ENCODE measurements at places on chromosomes 2 and 18.

GRCh38 chr18:28095631-28096030 lies 81.3 kb downstream of the CDH2 start:
- no peak for DNase-seq

DNA sequence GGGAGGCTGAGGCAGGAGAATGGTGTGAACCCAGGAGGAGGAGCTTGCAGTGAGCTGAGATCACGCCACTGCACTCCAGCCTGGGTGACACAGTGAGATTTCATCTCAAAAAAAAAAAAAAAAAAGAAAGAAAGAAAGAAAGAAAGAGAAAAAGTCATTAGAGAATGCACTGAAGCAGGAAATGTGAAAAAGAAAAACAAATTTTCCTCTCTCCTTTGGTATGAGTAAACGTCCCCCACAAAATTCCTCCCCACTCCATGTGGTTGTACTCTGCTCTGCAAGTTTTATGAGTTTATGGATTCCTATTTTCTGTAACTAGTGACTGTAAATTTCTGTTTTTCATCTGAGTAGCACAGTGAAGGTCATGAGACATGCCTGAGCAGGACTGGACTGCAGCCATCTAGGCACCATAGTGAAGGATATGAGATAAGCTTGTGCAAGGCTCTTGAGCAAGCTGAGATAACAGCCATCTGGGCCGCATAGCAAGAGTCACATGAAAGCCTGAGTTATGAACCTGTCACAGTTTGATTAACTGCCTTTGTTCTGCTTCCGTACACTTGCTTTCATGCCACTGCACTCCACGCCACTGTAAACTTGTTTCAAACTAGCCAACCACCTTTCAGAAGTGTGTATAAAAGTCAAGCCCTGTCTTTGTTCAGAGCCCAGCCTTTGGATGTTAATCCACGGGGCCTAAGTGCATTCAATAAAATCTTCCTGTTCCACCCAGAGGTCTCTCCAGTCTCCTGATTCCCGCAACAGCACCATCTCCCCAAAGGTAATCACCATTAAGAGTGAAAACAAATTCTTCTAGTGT lies 50.2 kb downstream of the SKA1 start:
- no peak for DNase-seq

DNA sequence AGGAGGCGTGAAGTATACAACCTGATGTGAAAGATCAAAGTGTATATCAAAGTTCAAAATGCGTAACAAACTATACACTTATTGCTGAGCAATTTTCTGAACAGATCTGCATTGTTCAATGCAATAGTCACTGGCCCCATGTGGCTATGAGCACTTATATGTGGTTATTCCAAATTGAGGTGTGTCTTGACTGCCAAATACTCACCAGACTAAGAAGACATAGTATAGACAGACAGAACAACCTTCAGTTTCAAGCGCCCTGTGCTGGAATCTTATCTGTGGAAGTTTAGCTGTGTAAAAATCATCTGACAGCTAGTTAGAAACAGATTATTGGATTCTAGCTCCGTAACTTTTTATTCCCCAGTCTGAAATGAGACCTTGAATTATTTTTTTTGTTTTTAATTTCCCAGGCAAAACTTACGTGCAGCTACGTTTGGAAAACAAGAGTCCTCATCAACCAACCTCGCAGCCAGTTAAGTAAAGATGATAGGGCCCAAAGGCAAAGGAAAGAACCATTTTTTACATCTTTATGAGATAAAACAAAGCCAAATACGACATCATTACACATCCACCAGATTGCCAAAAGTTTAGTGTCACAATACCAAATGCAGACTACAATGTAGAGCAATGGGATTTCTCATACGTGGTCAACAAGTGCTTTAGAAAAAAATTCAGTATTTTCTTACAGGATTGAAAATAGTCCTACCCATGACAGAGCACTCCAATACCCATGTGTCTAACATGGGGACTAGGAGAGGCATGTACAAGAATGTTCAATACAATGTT lies 37.2 kb downstream of the MBOAT2 start:
- no peak for DNase-seq

DNA sequence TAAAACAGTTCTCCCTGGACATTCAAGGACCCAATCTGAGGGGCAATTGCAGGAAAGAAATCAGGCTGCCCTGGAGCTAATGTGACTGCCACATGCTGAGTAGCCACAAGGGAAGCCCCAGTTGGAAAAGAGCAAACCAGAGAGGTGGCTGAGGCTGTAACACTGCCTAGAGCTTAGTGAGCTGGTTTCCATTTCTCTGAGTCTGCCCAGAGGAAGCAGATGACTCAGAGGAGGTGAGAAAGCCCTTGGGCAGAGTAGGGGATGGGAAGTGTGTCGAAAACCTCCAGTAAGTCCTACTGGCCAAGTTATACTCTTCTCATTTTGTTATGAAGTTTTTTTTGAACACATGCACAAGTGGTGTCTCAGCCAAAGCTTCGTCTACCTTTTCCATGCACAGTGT lies 753.0 kb downstream of the CNTNAP5 start:
- no peak for DNase-seq

DNA sequence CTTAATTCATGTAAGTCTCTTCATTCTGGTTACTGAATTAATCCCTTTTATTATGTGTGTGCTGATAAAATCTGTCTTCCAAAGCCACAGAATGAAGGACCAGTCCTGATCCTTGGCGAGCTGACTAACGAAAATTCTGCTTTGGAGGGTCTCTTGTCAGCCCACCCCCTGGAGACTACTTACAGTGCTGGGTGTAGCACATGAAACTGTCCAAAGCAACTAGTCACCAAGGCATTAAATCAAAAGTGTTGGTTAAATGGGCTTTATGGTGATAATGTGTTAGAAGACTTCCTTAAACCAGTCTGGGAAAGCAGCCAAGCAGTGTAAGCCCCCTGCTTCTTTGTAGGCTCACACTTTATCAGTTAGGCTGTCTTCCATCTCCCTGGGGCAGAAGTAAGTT lies 420.2 kb downstream of the SUCLG1 start:
- DNase-seq = no peak

DNA sequence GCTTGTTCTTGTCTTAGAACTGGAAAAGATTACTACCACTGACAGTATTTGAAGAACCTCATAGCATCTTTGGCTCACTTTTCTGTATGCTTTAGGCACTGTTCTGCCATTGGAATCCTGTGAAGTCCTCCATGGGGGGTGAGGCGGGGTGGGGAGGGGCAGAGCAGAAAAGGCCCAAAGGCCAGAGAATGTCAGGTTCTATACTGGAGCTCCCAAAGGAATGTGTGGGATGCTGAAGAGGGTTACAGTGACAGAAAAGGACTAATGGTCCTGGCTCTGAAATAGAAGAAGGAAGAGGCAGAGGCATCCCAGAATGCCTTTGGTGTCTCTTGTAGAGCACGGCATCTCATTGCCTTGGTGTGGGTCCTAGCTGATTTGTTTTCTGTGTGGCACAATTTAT lies 141.9 kb downstream of the HAUS1 start:
- no peak for DNase-seq

DNA sequence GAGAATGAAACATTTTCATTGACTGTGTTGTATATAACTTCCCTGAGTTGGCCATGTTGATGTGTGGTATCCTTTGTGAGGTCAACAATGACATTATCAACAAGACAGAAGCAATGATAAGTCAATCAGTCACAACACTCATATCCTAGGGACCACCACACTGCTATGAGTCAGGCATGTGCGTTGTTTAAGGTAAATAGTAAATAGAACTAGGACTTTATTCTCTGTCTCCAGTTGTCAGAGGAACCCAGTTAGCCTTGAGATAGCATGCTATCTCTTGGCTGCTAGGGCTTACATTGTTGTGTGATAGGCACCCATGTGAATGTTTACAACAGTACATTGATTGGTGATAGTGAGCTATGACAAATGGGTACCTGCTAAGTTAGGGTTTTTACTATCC lies 37.3 kb downstream of the GPD2 start:
- no peak for DNase-seq

GRCh38 chr2:225076125-225076524 lies 33.9 kb upstream of the DOCK10 start:
- no peak for DNase-seq

DNA sequence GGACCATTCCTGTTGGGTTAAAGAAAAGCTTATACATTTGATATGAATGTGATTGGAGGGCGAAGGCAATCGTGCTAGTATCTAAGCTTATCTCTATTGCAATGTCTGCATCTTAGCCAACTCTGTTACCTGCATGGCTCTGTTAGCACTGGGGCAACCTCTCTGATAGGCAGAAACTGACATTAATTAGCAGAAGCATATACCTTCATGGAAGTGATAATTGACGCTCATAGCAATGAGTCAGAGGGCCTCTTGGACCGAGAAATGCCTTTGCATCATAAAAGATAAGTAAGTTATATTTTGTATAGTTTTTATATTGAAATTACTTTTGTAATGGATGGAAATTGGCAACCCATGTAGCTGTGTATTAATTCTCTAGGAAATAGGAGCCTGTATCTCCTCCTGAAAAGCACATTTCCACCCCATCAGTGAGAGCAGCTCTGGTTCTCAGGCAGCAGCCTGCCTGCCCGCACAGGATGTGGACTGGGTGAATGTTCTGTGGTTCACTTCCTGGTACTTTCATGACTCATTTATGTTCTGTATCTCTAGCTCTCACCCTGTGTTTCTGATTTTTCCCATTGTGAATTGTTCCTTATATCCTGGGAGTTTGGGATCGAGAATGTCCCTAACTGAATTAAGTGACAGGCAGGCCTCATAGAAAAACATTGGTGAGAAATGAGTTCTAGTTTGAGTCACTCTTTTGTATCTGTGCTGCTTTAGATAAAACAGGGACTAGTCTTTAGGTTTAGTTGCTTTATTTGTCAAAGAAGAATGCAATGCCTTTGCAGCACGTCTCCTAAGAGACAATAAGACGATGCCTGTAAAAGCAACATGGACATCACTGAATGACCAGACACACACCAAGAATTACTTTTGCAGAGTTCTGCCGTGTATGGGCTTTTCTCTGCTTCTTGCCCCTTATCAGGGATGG lies 344.9 kb downstream of the DCDC2C start:
- DNase-seq = no peak

DNA sequence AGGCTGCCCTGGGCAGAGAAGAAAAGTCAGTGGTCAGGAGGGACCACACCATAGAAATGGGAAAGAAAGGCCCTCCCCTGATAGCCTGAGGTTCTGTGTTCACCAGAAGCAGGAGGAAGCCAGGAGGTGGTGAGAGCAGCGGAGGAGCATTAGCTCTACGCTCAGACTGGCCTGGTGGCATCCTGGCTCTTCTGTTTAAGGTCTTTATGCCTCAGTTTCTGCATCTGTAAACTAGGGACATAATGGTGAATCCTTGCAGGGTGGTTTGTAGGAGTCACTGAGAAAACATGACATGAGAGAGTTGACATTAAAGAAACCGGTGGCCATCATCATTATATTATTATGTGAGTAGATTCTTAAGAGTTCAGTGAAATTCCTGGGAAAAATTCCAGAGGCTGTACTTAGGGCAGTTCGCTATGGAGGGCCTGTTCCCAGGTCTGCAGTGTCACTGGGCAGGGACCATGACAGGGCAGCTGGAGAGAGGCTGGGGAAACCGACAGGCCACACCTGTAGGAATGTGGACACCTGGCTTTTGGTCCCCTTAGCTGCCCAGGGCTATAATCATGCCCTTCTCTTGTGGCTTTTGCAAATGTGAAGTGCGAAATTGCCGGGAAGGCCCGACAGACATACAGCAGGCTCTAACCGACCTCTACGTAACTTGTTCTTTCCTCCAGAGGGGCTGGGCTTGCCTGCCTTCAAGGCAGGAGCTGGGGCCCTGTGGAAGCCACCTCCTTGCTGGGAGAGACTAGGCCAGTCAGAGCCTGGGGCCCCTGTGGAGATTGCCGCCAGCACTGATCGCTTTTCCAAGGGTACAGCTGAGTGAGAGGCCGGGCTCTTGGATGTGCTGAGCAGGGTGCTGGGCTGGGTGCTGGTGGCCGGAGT lies 31.0 kb downstream of the GLI2 start:
- no peak for DNase-seq

- DNase-seq = peak; percentile 24
Observed at GRCh38 chr18:58761241-58761969, 90.1 kb downstream of the MALT1 start.

DNA sequence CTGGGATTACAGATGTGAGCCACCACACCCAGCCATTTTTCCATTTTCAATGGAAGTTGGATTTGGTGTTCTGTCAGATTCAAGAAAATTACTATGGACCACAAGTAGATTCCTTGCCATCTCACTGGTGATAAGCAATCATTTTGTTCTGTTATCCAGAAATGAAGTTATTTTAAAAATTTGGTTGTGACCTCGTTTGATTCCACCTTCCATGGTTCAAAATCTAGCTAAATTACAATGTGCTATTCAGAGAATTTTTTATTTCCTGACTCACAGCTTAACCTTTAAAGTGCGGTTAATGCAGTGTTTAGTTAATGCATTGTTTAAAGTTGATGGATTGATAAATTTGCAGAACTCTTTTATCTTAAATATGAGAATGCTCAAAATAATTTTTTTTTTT lies 243.2 kb upstream of the BOD1L2 start:
- no peak for DNase-seq

DNA sequence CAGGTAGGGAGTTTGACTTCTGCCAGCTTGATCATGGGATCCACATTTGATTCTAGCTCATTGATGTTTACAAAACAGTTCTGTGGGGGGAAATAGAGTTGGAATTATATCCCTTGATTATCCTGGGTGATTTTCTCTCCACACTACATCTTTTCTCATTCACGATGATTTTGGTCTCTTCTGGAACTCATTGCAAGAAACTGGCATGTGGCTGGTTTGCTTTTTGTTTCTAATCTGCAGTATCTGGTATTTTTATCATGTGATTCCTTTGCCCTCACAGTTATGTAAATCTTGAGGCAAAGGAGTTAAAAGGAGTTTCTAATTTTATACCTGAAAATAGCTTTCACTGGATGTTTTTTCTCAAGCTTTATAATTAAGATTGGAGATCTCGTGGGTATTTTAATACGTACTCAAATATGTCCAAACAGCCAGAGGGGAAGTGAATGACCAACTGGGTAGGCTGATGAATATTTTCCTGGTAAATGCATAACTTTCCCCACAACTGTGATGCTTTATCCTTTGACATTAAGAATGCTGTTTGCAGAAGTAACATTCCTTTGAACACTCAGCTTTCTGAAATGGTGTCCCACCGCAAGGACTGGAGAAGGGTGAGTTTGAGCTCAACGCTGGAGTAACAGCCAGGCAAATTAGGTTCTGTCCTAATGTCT lies 502.9 kb upstream of the ZEB2 start:
- DNase-seq = no peak

GRCh38 chr2:152303951-152304350 lies 31.0 kb upstream of the FMNL2 start:
- peak; percentile 50 for DNase-seq

DNA sequence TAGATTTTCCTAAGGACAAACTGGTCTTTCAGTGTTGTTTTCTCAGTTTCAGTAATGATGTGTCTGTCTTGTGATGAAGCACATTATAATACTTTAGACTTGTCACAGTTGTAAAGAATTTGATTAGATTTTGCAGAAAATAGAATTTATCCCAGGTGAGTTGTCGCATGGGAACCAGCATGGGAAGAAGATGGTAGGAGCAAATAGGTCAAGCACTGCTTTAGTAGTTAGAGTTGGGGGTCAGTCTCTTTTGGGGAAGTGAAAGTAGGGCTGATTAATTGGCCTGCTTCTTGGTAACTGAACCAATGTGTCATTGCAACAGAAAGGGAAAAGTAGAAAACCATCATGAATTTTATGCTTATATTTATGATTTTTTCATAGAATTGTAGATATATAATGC lies 153.2 kb upstream of the MYO3B start:
- peak; percentile 28 for DNase-seq

GRCh38 chr18:32478807-32479206 lies 8.1 kb upstream of the GAREM1 start:
- no peak for DNase-seq
